ENCODE measurements at places on chromosomes 5 and 9. TPM values are rescaled to one million over a fixed set of nuclear protein-coding genes. Genes with fewer than 3 reads are reported as not detected.

Gene ANAPC2
- 22.0 TPM for total RNA-seq

Gene KDM4C
- total RNA-seq: 61.5 TPM

Gene NMUR2
- total RNA-seq: not detected

Gene ZNF483
- total RNA-seq: 41.5 TPM

Gene HEMGN
- total RNA-seq: 2.7 TPM

Gene WDR41
- total RNA-seq: 98.8 TPM

Gene LCN10
- not detected for total RNA-seq

Gene DNM1
- total RNA-seq: 120 TPM

Gene ZBED3
- 3.7 TPM for total RNA-seq

Gene HACD4
- total RNA-seq: 1.5 TPM

Gene GRK6
- 16.2 TPM for total RNA-seq

Gene ZFAND5
- total RNA-seq: 205 TPM

Gene SEC61B
- total RNA-seq: 30.0 TPM

Measured in cerebellum (tissue), 4 donors.